Activated CD8-positive, alpha-beta memory T cell treated with anti-CD3 and anti-CD28 coated beads for 4 hours (primary cell): ENCODE measurements at places on chromosomes 1 and 21.

DNA sequence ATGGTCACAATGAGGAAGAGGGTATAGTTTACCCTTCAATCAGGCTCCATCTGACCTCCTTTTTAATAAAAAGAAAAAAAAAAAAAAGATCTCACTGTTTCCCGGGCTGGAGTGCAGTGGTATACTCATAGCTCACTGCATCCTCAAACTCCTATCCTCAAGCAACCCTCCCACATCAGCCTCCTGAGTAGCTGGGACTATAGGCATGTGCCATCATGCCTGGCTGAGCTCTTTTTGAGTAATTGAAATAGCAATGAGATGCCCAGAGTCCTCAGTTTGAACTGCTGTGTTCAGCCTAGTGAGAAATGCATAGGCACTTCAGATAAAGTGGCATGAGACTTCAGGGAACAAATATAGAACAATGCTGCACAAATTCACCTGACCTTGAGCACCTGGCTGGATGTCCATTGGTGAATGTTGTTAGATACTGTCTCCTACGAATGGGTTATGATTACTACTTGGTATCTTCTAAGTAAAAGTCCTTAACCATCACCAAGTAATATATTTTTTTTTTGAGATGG lies 67.6 kb downstream of the NR5A2 start:
- DNase-seq, result no peak

- DNase-seq, result no peak
Measured at GRCh38 chr1:159941141-159941540, 4.3 kb downstream of the IGSF9 start.

GRCh38 chr1:185674201-185674600 lies 60.0 kb upstream of the HMCN1 start:
- no peak for DNase-seq

DNA sequence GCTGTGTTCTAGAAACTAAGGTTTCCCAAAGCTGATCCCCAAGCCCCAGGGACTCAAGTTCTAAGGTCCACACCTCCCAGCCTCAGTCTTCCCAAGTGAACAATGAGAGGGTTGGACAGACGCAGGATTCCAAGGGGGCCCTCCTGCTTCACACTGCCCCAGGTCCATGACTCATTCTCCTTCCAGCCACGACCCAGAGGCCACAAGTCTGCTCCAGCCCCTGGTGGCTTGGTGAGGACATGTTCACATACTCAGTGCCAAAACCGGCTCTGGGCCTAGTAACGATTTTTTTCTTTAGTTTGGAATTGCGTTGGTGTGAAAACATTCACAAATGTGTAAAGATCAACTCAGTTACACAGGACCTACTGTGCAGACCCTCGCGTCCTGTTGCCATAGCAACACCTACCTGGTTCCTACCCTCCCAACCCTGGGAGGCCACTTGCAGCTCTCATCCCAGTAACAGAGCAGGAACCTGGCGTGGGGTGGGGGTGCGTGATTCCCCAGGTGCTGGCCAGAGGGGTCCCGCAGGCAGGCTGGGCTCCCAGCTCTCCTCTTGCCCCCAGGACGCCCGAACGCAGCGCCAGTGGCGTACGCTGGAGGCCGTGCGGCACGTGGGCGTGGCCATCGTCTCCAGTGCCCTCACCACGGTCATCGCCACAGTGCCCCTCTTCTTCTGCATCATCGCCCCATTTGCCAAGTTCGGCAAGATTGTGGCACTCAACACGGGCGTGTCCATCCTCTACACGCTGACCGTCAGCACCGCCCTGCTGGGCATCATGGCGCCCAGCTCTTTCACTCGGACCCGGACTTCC lies 57.0 kb downstream of the DISP3 start:
- DNase-seq, result no peak

GRCh38 chr1:91080650-91081049 lies 58.8 kb upstream of the ZNF644 start:
- DNase-seq, result no peak

DNA sequence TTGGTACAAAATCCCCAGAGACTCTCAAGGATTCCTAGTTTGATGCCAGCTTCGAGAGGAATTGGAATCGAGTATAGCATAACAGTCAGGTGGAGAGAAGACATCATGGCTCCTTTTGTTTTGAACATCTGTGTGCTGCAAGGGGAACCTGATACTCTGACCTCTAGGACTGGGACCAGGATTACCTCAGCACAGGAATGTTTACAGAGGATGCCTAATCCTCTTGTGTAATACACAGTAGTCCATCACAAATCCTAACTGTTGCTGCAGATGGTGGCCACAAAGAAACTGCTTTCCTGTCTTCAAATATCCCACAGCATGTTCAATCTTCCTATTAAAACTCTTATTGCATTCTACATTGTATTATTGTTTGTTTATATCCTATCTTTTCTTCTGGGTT lies 111.8 kb upstream of the PRMT6 start:
- no peak for DNase-seq

- DNase-seq, result no peak
Measured at GRCh38 chr1:247118946-247119446, 14.8 kb upstream of the ZNF669 start.
